ENCODE measurements at places on chromosomes 1 and 21.

DNA sequence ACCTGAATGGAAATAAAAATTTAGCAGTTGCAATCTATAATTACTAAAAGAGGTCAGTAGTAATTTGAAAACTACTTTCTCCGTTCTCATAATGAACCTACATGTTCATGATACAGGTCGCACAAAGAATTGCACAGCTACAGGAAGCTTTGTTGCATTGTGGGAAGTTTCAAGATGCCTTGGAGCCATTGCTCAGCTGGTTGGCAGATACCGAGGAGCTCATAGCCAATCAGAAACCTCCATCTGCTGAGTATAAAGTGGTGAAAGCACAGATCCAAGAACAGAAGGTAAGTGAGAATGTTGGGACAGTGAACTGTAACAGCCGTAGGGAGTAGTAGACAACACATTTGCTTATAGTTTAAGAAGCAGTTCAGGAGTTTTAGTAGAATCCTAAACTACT, 68.8 kb upstream of the BMP8A start:
- no peak for DNase-seq

GRCh38 chr1:97433094-97433823, 487.6 kb downstream of the DPYD start:
- DNase-seq, result no peak

- no peak for DNase-seq
These were observed 110.5 kb downstream of the MAST2 start for GRCh38 chr1:45913731-45914501.

- DNase-seq, result no peak
These were observed 62.0 kb upstream of the HOOK1 start for GRCh38 chr1:59752556-59753414.

GRCh38 chr1:53919675-53920066, 25.7 kb downstream of the DIO1 start:
- DNase-seq, result no peak

- DNase-seq, result no peak
These were observed 642.3 kb upstream of the TMPRSS15 start for GRCh38 chr21:19045876-19046275.

DNA sequence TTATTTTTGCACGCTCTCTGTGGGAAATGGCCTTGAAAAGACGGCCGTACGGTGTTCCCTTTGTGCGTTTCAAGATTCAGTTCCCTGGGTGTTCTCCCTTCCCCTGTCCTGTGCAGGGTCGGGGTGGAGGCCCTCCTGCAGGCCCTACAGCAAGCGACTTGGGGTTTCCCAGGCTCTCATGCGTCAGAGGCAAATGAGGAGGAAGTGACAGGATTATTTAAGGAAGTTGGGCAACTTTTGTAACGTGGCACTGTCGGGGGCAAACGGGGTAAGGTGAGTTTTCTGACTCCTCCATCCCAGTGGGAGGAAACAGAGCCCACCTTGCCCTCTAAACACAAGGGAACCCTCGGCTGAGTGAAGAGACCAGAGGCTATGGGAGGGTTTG, 16.1 kb upstream of the AJAP1 start:
- no peak for DNase-seq

- DNase-seq, result no peak
These were observed 38.5 kb downstream of the EPHA2 start for GRCh38 chr1:16117369-16117768.

DNA sequence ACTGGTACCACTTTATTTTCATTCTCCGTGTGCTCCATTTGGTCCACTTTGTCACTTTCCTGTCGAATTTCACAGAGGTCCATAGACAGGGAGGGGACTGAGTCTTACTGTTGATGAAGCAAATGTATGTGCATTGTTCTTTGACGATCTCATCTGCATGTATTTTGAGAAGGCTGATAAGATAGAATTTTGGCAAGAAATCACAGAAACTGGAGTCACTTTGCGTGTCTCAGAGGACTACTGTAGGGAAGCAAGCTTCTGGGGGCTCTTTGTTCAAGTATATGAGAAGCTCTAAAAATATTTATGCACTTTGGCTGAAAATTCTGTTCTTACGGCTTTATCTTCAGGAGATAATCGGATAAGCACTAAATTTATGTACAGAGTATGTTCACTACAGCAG, 78.1 kb downstream of the PCBP3 start:
- DNase-seq, result no peak

DNA sequence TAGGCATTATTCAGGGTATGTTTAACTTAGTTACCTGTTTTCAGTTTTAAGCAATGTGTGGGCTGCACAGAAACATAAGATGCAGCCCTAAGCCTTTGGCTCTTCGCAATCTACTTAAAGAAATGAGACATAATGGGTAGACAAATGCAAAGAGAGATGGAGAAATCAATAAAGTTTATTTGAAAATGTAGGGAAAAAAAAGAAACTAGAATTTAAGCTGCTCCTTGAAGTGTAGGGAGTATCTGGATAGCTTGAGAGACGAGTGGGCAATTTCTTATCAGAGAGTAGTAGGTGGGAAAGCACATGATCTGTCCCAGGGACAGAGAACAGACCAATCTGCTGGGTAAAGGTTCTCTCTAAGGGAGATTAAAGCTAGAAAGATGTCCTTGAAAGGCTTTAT, 8.9 kb downstream of the WNT2B start:
- no peak for DNase-seq

DNA sequence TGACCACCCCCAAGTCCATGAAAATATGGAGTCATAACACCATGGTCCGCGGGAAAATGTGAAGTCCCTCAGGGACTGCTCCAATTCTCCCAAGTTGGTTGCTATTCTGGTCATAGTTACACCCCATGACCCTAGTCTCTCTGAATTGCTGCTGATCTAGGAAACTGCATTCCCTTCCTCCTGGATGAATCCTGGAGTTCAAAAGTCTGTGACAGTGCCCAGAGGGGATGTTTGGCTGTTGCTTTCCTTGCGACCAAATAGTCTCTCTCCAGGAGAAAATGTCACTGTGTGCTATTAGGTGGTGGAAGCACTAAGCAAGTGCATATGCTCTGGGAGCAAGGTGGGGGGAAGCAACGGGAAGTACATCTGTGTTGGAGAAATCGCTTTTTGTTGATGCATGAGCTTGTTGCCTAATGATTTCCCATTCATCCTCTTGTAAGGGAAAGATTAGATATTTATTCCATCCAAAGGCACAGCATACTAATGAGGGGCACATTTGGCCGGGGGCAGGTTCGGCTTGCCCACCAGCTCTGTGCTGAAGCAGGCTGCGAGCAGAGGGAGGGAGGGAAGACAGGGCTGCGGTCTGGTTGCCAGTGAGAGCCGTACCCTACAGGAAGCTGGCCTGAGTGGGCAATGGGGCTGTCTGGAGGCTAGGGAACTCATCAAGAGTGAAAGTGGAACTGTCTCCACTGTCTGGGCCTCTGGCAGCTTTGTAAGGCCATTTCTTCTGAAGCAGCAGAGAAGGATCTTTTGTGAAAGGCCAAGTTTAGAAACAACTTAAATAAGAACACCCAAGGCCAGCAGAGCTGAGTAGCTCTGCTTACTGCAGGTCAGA, 27.2 kb downstream of the SYT6 start:
- DNase-seq, result no peak

- no peak for DNase-seq
These were observed 333.8 kb upstream of the ADGRL2 start for GRCh38 chr1:81466961-81467360.

GRCh38 chr1:109483672-109484518, at the start of gene ATXN7L2:
ATXN7L2 (plus strand) TSS chr1:109483905; CDS start chr1:109483954, 49 bp downstream.
- peak; percentile 96 for DNase-seq

DNA sequence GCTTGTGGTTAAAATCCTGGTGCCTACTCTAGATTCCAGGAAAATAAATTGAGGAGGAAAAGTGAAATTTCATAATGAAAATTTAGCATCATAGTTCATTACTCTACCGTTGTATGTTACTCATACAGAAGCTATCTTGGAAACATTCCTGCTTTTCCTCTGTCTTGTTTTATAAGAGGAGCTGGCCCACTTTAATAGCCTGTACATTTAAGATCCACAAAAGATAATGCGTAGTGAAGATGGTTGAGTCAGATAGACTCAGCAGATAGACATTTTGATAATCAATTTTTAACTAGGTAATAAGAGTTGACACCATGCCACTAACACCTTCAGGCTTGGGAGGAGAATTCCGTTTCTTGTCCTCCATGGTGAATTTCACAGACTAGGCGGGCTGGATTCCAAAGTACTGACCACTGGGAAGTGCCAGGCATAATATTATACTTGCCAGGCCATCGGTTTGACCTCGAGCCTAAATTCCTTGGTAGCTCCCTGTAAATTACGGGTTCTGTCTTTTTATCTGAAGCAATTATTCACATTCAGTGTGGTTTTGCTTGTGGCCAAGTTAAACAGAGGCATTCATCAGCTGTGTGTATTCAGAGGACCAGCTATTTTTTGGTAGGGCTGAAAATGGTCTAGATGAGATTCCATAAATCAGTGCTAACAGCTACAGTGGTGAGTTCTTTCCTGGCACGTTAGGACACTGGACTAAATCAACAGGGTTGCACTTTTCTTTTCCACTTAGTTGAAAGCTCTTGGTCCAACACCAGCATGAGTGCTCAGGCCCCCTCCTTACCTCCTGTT, 111.9 kb upstream of the KAZN start:
- DNase-seq, result no peak

DNA sequence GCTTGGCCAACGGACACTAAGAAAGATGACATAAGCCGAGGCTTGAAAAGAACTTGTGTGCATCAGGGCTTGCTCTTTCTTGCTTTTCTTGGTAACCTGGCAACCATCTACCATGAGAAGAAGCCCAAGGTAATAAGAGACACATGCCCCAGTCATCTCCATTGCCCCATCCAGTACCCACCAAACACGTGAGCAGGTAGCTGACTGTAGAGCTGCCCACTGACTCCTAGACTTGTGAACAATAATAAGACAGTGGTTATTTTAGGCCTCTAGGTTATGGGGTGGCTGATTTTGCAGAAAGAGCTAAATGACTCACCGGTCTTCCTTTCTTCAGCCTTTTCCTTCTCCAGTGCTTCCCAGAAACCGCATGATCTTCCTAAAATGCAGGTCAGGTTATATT, 105.0 kb upstream of the JUN start:
- no peak for DNase-seq

GRCh38 chr1:832136-832535, 91.6 kb upstream of the SAMD11 start:
- DNase-seq, result no peak

- peak; percentile 70 for DNase-seq
These were observed 28.5 kb upstream of the EPS8L3 start for GRCh38 chr1:109792056-109792831.

DNA sequence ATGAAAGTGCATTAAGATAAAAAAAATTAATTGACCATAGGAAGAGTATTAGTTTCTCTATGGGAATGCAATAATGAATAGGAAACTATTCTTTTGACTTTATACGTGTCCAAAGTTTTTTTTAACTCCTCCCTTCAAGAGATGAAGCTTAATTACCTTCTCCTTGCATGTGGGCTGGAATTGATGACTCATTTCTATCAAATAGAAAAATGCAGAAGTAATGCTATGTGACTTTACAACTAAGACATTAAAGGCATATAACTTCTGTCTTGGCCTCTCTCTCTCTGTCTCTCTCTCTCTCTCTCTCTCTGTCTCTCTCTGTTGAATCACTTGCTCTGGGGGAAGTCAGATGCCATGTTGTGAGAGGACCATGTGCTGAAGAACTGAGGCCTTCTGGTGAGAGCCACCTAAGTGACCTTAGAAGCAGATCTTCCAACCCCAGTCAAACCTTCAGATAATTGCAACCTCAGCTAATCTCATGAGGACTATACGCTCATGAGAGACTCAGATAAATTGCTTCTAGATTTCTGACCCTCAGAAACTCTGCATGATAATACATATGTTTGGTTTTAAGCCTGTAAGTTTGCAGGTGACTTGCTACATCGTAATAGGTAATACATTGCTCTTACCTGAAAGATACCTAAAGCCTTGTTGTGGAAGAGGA, 414.2 kb downstream of the KCNT2 start:
- DNase-seq, result no peak

DNA sequence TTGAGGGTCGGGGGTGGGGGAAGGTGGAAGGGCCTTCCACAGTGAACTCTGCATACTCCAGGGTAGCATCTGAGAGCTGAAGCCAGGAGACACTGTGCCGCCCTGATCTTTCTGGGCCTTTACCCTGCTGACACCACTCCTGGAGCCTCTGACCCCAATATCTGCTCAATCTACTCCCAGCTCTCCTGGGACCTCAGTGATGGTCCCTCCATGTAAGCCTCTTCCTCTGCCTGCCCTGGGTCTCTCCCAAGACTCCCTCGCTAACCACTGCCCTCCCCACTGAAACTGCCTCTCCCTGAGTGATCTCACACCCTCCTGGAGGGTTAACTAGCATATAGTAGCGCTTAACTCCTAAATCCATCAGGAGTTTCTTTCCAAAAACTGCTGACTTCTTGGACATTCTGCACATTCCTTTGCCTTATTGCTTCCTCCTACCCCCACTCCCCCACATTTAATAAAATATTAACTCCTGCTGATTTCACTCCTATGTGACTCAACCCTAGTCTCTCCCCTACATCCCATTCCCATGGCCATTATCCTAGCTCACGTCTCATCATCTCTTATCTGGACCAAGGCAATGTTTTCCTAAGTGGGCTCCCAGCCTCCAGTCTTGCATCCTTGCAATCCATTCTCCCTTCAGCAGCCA, 145.6 kb downstream of the HMGB4 start:
- DNase-seq, result peak; percentile 16

DNA sequence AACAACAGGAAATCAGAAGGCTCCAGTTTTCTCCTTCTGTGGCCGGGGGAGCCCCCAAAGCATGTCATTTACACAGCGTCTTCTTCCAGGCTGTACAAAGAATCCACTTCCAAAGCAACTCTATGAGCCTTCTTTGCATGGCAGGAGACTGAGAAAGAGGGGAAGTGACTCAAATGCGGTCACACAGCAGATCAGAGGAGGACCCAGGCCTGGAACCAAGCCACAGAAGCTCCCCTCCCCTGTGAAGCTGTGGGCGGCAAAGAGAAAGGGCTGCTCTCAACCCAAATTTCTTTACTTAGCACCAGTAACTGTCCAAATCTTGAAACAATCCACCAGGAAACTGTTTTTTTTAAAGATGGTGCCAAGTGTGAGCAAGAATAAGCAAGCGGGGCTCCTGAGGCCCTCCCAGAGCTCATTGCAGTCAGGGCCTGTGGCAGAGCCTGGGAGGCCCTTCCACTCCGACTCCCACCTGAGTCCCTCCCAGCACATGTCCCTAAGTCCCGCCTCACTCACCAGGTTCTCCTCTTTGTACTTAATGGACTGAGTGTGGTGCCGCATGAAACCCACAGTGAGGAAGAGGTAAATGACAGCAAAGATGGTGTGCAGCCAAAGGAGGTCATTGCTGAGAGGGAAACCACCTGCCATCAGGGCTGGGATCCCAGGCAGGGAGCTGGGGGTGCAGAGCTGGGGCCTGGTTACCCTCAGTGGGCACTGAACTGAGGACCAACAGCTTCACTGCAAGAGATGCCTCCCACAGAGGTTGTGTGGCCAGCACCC, 15.9 kb downstream of the TMEM63A start:
- no peak for DNase-seq

GRCh38 chr1:235327559-235328270, at the start of gene ARID4B:
ARID4B (minus strand) TSS chr1:235328179; CDS start chr1:235326919, 1,260 bp downstream.
- DNase-seq, result peak; percentile 96

GRCh38 chr1:116218922-116219321, 107.7 kb downstream of the MAB21L3 start:
- DNase-seq, result no peak

Data from right kidney (tissue), 9 donors.